Caki2 (cell line): ENCODE measurements at places on chromosomes 2 and 18.

GRCh38 chr2:204570421-204570820, 25.1 kb downstream of the PARD3B start:
- DNase-seq = no peak

DNA sequence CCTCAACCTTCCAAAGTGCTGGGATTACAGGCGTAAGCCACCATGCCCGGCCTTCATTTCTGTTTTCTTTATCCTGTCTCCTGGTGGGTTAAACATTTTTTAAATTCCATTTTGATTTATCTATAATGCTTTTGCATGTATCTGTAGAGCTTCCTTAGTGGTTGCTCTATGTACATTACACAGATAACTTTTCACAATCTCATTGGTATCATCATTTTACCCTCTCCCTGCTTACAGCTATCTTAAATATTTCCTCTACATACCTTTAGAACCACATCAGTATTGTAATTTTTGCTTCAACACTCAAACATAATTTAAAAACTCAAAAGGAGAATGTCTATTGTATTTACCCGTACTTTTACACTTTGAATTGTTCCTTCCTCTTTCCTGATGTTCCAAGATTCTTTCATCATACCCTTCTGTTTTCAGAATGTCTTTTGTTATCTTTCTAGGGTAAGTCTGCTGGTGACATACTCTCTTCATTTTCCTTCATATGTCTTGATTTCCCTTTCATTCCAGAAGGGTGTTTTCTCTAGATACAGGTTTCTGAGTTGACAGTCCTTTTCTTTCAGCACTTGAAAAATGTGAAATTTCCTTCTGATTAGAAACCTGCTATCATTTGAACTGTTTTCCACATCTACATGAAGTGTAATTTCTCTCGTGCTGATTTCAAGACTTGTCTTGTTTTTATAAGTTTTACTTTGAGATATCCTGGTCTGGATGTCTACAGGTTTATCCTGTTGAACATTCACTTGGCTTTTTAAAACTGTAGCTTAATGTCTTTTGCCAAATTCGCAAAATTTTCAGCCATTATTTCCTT, 21.9 kb downstream of the PPP3R1 start:
- no peak for DNase-seq

DNA sequence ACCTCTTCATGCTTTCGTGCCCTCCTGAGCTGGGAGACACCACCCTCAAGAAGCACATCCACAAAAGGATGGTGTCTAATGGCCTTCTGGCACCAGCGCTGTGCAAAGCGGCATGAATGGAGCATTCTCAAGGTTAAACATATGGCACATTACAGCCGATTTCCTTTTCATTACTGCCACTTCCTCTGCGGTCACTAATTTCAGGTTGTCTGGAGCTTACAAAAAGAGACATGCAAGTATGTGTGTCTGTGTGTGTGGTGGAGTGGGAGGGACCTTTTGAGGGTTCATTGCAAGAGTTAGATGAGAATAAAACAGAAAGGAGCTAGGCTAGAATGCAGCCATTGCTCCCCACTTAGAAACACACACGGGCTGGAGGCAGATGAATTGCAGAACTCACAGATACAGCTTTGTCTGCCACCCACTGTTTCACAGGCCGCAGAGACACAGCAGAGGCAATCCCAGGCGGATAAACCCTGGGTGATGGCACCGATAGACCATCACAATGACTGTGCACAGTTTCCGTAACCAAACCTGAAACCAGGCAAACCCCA, 76.0 kb downstream of the TGIF1 start:
- no peak for DNase-seq

DNA sequence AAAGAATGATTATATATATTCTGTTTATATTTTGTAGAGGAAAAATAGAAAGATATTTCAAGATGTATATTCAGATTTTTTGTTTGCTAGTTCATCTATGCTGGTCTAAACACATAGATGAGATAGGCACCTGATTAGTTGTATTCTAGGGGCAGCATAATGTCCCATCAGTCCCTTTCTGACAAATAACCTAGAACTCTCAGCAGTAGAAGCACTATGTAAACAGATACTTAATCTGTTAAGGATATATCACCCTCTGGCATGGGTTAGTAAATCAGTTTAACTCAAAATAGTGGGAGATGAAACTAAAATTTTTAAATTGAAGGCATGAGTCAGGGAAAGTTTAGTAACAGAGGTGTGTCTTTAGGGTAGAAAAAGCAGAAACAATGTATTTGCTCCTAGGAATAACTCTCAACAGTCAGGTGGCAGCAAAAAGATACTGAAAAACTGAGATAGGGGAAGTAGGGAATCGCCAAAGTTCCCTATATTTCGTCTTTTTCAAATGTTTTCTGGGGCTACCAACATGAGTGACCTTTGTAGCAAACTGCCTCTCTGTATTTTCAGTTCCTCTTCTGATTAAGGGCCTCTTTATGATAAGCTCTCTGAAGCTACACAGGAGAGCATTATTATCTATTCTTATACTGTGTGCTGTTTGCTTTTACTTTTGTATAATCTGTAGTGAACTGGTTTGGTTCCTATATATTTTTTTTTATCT, 5.7 kb downstream of the PPP1R1C start:
- DNase-seq = no peak
